ENCODE measurements at places on chromosomes 6 and 20.

- DNase-seq: no peak
Measured at GRCh38 chr6:39822846-39823815, 31.0 kb downstream of the DAAM2 start.

- DNase-seq: no peak
Measured at GRCh38 chr6:12291839-12292604, 1.9 kb downstream of the EDN1 start.

DNA sequence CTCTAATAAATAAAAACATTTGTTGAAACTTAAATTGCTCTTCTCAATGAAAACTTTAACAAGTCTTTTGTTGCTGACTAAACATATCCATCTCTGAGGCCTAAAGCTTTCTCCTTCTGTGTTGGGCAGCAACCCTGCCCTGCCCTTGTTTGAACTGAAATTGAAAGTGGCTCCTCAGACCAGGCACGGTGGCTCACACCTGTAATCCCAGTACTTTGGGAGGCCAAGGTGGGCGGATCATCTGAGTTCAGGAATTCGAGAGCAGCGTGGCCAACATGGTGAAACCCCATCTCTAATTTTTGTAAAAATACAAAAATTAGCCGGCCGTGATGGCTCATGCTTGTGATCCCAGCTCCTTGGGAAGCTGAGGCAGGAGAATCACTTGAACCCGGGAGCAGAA lies 29.2 kb upstream of the GNRH2 start:
- DNase-seq: no peak

DNA sequence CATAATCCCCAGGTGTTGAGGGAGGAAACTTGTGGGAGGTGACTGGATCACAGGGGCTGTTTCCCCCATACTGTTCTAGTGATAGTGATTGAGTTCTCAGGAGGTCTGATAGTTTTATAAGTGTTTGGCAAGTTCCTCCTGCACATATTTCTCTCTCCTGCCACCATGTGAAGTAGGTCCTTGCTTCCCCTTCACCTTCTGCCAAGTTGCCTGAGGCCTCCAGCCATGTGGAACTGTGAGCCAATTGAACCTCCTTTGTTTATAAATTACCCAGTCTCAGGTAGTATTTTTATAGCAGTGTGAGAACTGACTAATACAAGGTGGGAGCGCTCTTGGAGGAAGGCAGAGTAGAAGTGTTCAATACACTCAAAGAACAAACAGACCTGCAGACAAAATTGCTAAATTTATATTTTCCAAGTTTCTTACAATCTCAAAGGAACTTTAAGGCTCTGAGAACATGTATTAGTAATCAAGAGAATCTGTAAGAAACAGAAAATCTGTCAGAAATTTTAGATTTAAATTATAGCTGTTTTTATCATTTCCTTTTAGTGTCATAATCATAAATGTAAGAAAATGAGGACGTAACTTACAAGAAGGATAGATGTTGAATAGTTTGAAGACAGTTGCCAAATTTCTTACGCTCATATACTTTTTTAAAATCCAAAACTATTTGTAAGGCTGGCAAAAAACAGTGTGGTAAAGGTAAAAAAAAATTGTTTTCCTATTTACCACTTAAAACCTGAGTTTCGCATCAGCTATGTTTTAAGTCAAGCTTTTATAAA lies 77.7 kb downstream of the ASCC3 start:
- DNase-seq: no peak

GRCh38 chr6:15462717-15463525 lies 199.9 kb downstream of the DTNBP1 start:
- DNase-seq: no peak
